ENCODE measurements at places on chromosomes 4 and X.
A peak's percentile ranks its signal among the peaks of the same experiment; 100 is the strongest.

DNA sequence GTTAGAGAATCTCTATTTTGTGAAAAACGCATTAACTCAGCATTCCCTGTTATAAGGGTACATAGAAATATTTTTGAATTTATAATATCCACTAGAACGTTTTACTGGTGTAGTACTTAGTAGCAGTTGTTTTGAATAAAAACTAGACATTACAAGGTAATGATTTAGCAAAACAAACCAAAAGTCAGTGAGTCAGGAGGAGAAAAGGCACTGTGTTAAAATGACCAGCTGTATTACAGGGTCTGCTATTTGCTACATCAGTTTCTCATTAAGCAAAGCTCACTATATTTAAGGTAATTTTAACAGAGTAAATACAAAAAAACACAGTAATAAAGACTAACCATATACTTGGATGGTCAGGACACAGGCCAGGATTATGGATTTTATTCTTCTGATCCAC is 152.8 kb downstream of the RASL11B start:
- DNase-seq = no peak

- peak; percentile 56 for DNase-seq
Measured at GRCh38 chr4:78661921-78662521, 110.5 kb downstream of the ANXA3 start.

DNA sequence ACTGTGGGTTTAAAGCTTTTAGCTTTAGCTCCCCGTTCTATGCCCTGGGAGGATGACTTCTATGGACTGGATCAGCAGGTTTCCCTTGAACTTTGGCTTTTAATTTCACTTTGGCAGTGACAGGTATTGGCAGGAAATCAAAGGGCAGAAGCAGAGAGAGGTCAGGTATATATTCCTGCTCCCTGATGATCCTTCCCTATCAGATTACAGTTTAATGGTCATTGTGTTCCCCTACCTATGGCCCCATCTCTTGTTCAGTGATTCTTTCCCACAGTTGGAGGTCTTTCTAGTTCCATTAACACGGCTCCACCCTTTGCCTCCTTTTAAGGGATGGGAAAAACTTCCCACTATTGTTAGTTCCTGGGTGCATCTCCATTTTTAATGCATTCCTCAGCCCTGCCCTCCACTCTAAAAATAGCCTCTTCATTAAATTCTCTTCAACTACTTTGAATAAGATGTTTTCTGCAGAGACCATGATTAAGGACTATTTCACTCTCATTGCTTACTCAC is 107.8 kb upstream of the TMEM47 start:
- no peak for DNase-seq

DNA sequence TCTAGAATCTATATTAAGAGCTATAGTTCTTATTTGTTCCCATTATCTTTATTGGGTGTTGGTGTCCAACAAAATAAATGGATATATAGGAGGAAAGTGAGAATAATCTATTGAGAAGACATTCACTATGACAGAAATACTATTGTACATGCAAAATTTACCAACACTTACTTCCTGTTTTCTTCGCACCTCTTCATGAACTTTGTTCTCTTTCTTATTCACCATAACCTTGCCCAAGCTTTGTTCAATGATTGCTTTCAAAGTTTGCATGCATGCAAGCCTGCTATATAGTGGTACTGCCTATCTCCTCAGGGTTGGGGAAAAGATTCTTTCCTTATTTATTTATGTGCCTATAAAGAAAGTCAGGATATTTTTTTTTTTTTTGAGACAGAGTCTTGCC is 176.4 kb upstream of the JADE1 start:
- no peak for DNase-seq

- DNase-seq = no peak
Measured at GRCh38 chr4:121150003-121150402, 14.1 kb downstream of the TNIP3 start.

- DNase-seq = no peak
Measured at GRCh38 chrX:32533848-32534247, 677.5 kb downstream of the DMD start.

GRCh38 chrX:43677993-43678392 is 21.9 kb downstream of the MAOA start:
- no peak for DNase-seq

DNA sequence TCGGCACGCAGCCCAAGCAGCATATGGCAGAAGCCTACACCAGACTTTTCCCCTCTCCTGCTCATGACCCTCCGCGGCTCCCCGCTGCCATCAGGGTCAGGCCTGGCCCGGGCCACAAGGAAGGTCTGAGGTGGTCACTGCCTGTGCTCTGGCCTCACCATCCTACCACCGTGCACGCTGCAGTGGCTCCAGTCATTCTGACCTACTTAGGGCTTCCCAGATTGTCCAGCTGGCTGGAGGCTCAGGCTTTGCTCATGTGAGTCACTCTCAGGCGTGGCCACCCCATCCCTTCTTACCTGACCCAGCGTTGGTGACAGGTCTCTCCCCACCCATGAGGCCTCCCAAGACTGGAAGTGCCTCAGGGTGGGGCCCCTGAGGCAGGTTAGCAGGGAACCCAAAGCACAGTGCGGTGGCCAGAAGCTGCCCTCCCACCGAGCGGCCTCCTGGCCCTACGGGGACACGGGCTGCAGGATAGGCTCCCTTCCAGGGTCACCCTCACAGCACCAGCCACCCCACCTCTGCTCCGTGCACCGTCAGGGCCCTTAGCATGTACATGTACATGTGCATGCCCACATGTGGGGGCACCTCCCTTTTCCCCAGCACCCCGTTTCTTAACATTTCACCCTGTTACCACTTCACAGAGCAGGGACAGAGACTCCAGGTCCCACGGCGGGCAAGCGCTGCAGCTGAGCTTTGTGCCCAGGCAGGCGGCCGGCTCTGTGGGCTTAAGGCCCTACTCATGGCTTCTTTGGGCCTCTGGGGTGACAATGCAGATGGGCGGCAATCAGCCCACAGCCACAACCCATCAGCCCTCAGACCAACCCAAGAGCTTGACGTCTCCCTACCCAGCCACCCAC is 2.2 kb downstream of the TREX2 start:
- no peak for DNase-seq

DNA sequence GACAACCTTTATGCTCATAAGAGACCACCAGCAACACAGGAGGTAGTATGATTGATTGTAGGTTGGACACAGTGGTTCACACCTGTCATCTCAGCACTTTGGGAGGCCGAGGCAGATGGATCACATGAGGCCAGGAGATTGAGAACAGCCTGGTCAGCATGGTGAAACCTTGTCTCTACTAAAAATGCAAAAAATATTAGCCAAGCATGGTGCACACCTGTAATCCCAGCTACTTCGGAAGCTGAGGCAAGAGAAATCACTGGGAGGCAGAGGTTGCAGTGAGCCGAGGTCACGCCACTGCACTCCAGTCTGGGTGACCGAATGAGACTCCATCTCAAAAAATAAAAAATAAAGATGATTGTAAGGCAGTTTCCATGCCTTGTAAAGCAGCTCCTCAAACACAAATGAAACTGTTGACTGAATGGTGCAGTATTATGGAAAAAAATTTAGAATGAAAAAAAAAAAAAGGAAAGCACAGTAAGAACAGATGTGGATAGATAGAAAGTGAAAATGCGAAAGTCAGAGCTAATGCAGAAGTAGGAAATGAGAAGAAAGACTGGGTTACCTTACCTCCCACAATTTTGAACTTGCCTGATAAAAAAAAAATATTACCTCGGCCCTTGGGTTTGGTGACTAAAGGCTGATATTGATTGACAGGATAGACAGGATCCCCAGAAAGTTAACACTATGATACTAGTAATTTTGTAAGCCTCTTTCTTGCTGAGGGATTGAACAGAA is 249.2 kb upstream of the TRAM1L1 start:
- no peak for DNase-seq

DNA sequence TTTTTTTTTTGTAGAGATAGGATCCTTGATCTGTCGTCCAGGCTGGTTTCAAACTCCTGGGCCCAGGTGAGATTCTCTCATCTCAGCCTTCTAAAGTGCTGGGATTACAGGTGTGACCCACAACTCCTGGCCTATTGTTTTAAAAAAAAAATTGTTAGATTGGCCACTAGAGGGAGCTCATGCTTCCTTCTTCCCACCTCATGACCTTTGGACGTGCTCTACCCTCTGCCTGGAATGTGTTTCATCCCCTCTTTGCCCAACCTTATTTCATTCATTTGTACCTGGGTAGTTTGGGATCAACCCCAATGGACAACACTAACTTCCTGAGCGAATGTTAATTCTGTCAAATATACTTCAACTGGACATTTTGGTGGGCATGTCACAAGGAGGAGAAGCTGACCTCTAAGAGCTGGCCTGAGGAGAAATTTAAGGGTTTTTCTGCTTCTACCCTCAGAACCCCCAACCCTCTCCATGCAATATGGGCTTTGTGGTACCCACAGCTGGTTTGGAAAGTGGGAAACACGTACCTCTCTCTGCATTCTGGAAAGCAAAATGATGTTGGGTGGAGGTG is 6.4 kb downstream of the PPEF2 start:
- DNase-seq = no peak

GRCh38 chrX:17826609-17827496 is 34.2 kb downstream of the RAI2 start:
- DNase-seq = peak; percentile 21

DNA sequence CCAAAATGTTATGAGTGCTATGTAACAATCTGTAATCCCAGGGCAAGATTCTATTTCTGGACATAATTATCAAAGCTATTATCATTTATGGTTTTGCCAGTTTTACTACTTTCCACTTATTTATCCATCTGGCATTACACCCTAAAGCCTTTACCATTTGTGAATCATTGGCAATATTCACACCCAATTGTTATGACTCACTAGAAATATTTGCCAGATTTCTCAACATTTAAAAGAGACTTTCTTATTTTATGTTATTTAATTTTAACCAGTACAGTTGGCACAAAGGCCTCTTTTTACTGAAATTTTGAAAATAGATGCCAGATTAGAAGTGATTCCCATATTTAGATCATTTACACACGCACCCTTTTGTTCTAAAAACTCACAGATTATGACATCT is 242.7 kb upstream of the WDFY3 start:
- DNase-seq = no peak

GRCh38 chr4:143424276-143424675 is 87.6 kb downstream of the GAB1 start:
- no peak for DNase-seq

DNA sequence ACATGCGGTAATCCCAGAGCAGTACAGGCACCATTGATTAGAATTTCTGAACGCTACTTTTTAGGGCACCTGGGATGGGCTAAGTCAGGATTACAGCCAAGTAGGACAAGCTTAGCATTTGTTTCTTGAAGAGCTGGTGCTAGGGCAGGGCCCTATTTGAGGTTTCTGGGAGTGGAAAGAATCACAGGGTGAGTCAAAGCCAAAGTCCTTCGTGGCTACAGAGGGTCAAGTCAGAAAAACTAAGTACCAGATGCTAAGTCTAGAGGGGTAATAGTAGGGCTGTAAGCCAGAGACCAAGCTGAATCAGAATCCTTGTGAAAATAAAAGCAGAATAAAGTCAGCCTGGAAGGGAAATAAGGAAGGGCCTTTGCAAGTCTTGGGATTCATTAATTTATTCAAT is 448.6 kb downstream of the ZIC3 start:
- DNase-seq = no peak
